ENCODE measurements at places on chromosomes 13 and 19. TPM values are rescaled to one million over a fixed set of nuclear protein-coding genes. Genes with fewer than 3 reads are reported as not detected.
A peak's percentile ranks its signal among the peaks of the same experiment; 100 is the strongest.

- DNase-seq: no peak
Observed at GRCh38 chr13:97327086-97327485, 105.0 kb downstream of the MBNL2 start.

GRCh38 chr13:24148414-24149235 lies 11.9 kb upstream of the SPATA13 start:
- no peak for DNase-seq

GRCh38 chr13:97686594-97686993 lies 252.6 kb downstream of the RAP2A start:
- DNase-seq: no peak

The NOTCH3 gene
- total RNA-seq: 289 TPM

DNA sequence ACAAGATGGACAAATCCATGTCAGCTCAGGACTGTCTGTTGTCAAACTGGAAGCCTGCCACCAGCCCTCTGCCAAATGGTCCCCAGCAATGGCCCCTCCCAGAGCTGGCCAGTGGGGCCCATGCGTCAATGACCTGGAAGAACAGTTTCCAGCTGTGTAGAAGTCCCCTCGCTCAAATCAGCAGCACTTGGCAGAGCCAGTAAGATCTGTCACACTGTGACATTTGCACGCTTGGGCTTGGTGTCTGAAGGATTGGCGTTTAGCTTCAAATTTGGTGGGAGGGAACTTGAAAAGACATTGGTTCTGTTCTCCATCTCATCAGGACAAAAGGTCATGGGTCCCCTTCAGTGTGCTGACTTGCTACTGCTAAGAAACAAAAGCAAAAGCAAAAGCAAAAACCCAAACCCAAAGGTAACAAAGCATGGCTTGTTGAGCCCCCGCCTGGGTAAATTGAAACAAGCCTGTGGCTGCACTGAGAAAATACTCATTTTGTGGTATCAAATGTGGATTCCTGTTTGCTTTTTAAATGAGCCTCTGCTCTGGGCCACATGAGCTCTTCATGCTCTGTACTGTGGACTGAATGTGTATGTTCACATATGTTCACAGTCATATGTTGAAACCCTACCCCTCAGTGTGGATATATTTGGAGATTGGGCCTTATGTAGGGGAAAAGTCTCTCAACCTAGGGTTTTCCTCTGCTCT lies 253.6 kb upstream of the MAB21L1 start:
- no peak for DNase-seq

GRCh38 chr13:19860884-19861655 lies 2.4 kb downstream of the ZMYM5 start:
- no peak for DNase-seq

DNA sequence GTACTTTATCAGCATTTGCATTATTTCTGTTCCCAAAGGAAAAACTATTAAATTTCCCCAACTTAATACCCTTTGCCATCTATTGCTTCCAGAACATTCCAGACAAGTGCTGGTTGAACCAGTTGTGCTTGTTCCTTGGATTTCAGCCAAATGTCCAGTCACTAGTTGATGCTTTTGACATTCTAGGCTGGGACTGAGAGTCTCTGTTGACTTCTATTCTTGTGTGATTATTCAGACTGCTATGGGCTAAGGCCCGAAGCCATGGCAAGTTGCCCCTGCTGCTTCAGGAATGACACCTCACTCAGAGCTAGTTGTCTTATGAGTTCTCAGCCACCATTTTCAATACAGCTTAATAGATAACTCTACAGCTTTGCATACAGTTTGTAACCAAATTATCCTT lies 458.1 kb upstream of the ARGLU1 start:
- DNase-seq: peak; percentile 81

DNA sequence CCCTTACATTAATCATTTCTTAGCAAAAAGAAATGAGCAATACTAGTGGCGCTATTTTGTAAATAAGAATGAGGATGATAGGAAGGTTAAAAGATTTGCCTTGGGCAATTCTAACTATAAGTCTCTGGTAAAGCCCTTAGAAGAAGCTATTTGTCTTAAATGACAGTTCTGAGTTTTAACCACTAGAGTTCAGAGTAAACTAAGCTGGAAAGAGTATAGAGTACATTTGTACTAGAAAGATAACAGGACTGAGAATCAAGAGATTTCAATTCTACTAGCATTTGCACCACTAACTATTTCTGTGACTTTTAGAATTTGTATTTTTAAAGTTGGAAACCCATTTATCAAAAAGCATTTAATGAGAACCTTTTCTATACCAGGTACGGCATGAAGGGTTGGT lies 750.3 kb downstream of the OLFM4 start:
- DNase-seq: no peak

- no peak for DNase-seq
Observed at GRCh38 chr13:71871844-71872243, 4.8 kb upstream of the DACH1 start.

DNA sequence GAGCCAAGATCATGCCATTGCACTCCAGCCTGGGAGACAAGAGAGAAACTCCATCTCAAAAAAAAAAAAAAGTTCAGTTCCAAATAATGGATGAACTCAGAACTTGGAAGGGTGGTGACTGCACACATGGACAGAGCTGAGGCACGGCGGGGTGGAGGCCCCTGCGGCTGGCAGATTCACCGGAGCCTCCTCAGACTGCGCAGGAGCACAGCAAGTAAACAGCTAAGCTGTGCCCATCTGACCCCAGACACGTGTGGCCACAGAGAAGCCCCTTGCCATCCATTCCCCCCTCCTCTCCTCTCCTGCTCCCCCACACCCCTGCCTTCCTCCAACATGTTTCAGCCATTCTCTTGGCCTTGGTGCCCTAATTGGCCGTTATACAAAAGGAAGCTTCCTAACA lies 15.6 kb upstream of the PROZ start:
- DNase-seq: no peak

- no peak for DNase-seq
Observed at GRCh38 chr19:18865973-18866799, 29.8 kb downstream of the CERS1 start.

DNA sequence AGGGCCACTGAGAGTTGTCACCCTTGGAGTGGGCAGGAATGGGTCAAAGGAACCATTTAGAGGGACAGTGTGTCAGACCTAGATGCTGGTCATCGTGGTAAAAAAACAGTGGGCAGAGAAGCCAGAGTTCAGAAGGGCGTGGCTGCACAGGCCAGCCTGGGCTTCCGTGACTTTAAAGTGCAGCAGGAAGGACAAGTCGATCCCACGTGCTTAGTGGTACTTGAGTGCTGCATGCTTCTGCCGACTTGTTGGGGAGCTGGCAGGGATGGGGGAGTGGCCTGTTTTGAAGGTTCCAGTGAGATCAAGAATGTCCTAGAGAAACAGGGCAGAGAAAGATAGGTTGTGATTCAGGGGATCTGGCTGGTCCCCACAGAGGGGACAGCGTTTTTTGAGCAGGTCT lies 17.0 kb downstream of the LYL1 start:
- no peak for DNase-seq

The IGSF23 gene
- total RNA-seq: not detected

DNA sequence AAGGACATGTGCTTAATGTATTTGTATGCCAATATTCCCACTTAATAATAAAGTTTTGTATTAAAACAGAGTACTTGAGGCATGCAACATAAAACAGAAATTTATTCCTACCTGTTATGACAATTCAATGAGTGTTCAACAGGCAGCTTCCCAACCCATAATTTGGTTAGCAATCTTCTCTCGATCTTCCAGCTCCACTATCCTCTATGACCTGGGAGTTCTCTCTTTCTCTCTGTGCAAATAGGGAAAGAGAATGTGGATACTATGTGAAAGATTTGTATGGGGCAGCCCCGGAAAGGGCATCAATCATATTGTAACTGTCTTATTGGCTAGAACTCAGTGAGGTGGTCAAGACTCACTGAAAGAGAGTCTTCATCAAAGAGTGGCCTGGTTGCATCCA lies 644.9 kb upstream of the PCDH20 start:
- no peak for DNase-seq

The AP1M2 gene
- total RNA-seq: 2.3 TPM

GRCh38 chr19:17348700-17349099 lies 11.3 kb downstream of the GTPBP3 start:
- peak; percentile 51 for DNase-seq

GRCh38 chr13:99362362-99362761 lies 55.2 kb upstream of the GPR183 start:
- DNase-seq: no peak

GRCh38 chr19:16247353-16248182 lies 49.9 kb downstream of the AP1M1 start:
- peak; percentile 59 for DNase-seq

The UBE2S gene
- total RNA-seq: 16.3 TPM

- DNase-seq: no peak
Observed at GRCh38 chr13:85671336-85671735, 127.9 kb downstream of the SLITRK6 start.

The MAP1S gene
- total RNA-seq: 42.9 TPM

The ADAMTS10 gene
- total RNA-seq: 214 TPM

GRCh38 chr19:54938906-54939305 lies 8.4 kb downstream of the NLRP7 start:
- no peak for DNase-seq

The FCAR gene
- total RNA-seq: 7.1 TPM

- no peak for DNase-seq
Observed at GRCh38 chr13:52070929-52071523, 46.5 kb downstream of the UTP14C start.

The CYP2A6 gene
- total RNA-seq: not detected

DNA sequence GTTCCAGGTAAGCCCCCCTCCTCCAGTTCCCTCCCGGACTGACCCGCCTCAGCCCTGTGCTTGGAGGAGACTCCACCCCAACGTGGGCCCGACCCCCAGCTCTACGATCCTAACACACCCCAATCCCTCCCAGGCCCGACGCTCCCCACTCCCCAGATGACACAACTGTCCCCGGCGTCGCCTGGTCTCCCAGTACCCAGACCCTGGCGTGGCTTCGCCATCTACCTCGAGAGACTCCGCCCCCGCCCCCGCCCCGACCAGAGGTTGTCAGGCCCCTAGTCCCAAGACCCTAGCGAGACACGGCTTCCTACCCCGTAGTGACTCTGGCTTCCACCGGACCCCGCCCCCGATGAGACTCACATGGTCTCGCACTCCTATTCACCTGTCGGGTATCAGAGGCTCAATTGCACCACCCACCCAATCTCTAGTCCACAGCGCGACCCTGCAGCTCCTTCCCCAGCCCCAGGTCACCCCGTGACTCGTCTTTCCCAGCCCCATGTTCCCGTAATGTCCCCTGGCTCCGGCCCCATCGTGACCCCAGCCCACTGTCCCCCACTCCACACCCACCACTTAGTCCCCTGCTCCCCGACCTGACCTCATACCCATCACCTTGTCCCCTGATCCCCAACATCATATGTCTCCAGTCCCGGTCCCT lies 2.9 kb downstream of the CD37 start:
- DNase-seq: no peak

The LRRC8E gene
- total RNA-seq: 0.14 TPM

- DNase-seq: no peak
Observed at GRCh38 chr13:99892866-99893504, 78.6 kb downstream of the ZIC5 start.

DNA sequence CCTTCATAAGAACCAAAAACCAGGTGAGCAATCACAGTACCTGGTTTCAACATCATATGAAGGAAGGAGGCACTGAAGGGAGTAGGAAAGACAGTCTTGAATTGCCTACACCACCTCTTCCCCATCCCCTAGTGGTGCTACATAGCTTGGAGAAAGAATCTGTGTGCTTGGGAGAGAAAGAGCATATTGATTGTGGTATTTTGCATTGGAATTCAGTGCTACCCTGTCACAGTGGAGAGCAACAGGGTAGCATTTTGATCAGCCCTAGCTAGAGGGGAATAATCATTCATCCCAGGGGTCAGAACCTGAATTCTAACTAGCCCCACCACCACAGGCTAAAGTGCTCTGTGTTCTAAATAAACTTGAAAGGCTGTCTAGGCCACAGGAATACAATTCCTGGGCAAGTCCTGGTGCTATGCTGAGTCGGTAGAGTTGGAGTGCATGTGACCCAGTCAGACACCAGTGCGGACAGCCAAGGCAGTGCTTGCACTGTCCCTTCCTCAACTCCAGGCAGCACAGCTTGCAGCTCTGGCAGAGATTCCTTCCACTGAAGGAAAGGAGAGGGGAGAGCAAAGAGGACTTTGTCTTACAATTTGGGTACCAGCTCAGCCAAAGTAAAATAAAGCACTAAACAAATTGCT lies 158.7 kb downstream of the VWA8 start:
- DNase-seq: no peak
